GM13976 (cell line): ENCODE measurements at places on chromosomes 2 and 18.

- DNase-seq: no peak
Observed at GRCh38 chr2:20215183-20216040, 9.5 kb downstream of the SDC1 start.

DNA sequence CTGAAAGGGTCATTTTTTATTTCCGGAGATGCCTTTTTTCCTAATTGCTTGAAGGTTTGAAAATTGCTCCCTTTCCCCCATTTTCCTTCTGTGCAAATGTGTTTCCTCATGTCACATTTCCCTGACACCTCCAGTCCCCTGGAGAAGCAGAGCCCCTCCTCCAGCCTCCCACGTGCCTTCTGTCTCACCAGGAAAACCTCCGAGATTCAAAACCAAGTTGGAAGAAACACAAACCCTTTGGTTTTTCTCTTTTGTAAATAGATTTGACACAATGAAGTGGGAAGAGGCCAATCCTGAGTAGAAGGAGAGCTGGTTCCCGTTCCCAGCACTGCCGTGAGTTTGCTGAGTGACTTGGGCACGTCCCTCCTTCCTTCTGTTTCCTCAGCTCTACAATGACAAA lies 125.4 kb upstream of the MYCN start:
- no peak for DNase-seq

DNA sequence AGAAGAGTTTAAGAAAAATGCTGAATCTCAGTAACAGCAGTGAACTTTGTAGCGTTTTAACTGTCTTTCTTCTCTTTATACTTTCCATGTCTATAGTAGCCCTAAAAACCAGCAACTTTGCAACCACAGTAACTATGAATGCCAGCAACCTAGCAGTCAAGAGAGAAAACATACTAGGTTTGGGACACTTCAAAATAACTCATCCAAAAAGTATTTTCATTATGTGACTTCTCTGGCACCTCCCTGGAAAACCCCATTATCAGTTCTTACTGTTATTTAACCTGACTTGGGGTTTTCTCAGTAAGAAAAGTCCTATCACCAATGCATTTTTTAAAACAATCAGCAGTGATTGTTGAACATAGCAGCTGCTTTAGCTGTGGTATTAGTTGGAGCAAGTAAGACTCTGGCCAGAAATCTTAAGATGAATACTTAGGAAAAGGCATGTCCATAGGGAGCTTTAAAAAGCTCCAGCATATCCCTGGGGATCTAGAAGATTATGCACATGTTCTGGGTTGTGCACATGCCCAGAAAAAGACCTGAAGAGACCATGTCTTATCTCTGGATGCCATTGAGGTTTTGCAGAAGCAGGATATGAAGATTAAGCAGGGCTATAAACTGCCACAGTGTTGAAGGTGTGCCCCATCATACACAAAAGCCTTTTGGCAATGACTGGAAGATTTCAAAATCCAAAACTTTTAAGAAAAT lies 411.3 kb downstream of the CMPK2 start:
- DNase-seq: no peak

- no peak for DNase-seq
Observed at GRCh38 chr2:45104429-45104828, 95.2 kb upstream of the SIX2 start.

GRCh38 chr2:37091873-37092272 lies 7.6 kb downstream of the GPATCH11 start:
- peak; percentile 23 for DNase-seq

DNA sequence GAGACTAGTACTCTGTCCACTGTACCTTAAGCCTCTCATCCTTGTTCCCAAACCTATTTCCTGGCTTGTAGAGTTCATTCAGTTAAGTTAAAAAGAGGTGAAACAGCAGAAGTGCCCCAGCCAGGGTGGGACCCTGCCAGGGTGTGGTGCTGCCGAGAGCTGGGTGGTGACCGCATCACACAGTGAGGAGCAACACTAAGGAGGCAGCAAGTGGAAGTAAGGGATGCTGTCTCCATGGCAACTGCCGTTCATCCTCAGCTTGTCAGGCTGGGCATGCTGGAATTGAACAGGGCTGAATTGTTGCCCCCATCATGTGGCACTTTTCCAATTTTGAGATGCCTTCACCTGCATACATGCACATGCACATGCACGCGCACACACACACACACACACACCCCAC lies 77.0 kb downstream of the VSNL1 start:
- DNase-seq: no peak

- no peak for DNase-seq
Observed at GRCh38 chr2:212864186-212864585, 287.2 kb downstream of the IKZF2 start.

- no peak for DNase-seq
Observed at GRCh38 chr2:241493092-241493491, 15.3 kb downstream of the STK25 start.

- DNase-seq: no peak
Observed at GRCh38 chr2:56227811-56228210, 44.0 kb downstream of the CCDC85A start.

DNA sequence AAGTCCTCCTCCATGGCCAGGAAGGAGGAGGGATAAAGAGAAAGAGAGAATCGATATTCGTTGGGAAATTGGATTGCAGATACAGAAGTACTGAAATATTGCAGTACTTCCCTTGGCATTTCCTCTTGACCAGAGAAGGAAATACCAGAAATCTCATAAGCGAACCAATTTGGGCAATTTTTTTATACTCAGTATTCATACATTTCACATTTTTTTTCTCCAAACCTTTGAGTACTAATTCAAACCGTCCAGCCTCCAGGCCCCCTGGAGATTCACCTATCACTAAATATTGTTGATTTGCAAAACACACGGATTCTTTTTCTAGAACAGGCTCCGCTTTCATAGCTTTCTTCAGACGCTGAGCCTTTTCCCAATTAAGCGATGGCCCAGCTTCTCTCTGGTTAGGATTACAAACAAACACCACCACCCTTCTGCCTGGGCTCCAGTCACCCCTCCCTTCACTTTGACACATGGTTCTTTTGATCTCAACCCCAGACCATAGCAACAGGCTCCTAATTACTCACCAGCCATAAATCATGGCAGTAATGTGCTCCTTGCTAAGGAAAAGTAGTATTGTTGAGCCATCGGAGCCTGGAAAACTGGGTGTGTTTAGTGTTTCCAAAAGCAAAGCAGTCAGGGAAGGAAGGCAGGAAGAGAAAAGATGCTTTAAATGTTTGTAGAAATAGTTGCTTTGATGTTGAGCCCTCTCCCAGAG lies 138.4 kb upstream of the CCDC68 start:
- no peak for DNase-seq

- DNase-seq: no peak
Observed at GRCh38 chr2:128421286-128421685, 102.6 kb upstream of the HS6ST1 start.

- no peak for DNase-seq
Observed at GRCh38 chr2:160207271-160207670, 7.2 kb upstream of the ITGB6 start.

DNA sequence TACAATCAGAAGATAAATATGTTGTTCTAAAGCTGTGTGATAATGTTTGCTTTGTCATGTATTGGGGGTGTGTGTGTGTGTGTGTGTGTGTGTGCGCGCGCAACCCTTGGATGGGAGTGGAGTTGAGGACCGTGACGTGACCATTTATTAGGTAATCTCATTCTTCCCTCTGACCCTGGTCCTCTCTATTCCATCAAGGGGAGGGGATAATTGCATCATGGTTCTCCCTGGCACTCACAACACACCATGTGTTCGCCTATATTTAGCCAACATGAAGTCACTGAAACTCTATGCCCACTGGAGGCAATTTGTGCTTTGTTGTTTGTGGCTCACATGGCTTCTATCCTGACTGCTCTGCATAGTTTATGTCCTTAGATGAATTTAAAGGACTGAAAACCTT lies 79.8 kb upstream of the LRPPRC start:
- no peak for DNase-seq

DNA sequence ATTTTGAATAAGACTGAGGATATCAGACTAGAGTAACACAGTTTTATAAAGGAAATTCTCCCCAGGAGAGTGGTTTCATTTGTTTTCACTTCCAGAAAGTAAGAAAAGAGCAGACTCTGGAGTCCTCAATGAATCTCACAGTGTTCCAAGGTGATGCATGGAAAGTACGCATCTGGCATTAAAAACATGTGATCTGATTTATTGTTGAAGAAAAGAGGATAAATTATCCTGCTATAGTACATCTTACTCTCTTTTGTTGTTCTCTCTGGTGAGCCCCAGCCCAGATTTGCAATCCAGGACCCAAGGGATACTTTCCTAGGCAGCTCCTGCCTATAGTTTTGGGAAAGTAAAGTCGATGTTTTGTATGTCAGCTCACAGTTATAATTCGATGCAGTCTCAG lies 285.9 kb downstream of the CTNNA2 start:
- DNase-seq: no peak

DNA sequence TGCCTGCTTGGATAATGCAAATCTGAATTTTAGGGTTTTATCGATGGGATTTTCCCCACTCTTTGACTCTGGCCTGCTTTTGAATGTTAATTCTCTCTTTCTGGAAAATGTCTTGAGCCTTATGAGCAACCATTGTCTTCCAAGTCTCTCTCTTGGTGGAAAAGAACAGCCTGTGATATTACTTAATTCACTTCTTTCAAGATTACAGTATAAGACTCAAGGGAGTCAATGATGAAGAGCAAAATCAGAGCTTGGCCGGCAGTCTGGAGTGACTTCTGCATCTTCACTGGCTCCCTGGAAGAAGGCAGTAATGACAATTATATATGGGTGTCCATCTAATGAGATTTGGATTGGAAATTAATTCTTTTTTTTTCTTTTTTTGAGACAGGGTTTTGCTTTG lies 122.9 kb upstream of the ZEB2 start:
- DNase-seq: no peak

- no peak for DNase-seq
Observed at GRCh38 chr18:6613581-6613980, 115.9 kb upstream of the ARHGAP28 start.

DNA sequence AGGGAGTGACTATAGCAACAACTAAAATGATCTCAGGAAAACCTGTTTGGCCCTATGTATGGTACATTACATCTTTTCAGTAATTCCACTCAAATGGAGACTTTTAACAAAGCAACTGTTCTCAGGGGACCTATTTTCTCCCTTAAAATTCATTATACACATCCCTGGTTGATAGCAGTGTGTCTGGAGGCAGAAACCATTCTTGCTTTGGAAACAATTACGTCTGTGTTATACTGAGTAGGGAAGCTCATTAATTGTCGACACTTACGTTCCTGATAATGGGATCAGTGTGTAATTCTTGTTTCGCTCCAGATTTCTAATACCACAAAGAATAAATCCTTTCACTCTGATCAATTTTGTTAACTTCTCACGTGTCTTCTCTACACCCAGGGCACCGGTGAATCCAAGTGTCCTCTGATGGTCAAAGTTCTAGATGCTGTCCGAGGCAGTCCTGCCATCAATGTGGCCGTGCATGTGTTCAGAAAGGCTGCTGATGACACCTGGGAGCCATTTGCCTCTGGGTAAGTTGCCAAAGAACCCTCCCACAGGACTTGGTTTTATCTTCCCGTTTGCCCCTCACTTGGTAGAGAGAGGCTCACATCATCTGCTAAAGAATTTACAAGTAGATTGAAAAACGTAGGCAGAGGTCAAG lies 955 bp downstream of the TTR start:
- no peak for DNase-seq

GRCh38 chr18:45373286-45373880 lies 241.9 kb upstream of the SLC14A2 start:
- no peak for DNase-seq

- peak; percentile 61 for DNase-seq
Observed at GRCh38 chr2:218745160-218745558, 34.5 kb downstream of the TTLL4 start.

DNA sequence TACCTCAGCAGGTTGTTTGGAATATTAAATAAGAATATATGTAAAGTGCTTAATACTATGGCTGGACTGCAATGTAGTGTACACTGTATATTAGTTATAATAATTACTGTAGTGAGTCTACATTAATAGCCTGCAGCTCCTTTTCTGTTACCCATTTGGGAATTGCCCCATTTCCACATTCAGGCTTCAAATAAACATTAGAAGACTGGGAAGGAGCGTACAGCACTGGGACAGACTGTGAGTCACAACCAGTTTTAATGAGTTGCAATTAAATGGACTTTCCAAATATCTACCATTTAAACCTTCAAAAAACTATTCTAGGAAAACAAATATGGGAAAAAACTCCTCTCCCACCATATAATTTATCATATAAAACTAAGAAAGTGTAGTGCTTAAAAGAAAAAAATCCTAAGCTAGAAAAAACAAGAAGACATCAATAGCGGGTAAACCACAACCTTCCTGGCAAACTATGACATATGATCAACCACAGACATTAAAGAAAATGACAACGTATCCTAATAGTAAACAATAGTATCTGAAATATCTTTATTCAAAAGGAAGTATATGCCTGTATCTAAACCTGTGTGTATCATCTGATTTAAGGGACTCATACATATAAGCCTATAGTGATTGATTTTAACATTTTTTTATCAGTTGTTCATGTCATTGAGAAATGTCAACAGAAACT lies 86.1 kb downstream of the TRIP12 start:
- no peak for DNase-seq
